ENCODE measurements at places on chromosomes 2 and 18.

DNA sequence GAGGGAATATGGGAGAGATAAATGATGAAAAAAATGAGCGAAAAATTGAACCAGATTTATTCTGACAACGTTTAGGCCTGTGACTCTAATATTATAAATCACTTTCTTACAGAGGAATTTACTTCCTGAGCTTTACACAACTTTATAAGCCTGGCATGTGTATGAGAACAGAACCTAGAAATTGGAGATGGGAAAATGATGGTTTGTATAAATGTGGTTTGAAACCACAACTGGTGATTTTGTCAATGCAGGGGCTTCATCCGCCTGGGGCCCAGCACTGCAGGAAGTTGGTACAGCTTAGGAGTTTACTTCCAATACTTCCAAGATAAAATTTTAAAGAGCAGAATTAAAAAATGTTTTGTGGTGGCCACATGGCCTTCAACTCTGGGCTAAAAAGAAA, 82.3 kb downstream of the VAPA start:
- no peak for DNase-seq

DNA sequence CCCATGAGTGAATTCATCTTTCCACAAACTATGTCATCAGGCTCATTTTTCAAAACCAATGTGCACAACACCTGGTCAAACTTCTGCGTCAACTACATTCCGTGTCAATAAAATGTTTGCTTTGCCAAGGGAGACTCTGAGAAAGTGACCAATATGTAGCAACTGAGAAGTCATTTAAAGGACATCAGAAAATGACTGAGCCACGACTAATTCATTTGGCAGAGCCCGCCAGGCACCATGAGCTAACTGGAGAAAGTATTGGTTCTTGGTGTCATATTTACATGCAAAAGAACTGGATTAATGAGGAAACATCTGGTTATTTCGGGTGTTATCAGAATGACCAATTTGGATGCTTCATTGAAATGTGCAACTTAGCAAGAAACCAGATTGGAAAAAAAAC, 7.2 kb downstream of the RND3 start:
- no peak for DNase-seq

- no peak for DNase-seq
Observed at GRCh38 chr2:26141145-26141769, 31.6 kb upstream of the GAREM2 start.

DNA sequence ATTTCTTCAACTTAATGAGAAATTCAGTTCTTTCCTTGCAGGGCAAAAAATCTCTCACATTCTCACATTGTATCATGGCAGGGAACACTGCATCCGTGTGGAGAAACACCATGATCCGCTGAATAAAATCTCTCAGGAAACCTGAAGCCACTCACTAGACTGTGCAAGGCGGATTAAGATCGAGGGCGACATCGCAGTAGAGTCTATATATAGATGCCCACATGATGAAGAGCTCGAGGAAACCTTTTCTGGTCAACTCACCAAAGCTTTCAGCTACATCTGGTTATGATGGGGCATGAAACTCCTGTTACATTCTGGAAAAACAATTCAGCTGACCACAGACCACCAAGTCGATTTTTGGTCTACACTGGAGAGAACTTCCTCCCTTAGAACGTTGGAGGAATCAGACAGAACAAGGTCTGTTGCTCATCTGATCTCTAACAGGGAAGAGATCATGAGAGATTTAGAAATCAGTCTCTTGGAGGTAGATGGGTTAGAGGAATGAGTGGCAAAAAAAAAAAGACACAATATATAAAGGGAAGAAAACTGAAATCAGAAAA, 162.9 kb upstream of the ZNF516 start:
- DNase-seq: no peak

GRCh38 chr2:75466708-75467311, 93.9 kb downstream of the EVA1A start:
- DNase-seq: no peak

GRCh38 chr2:195662138-195662537, 5.1 kb downstream of the SLC39A10 start:
- DNase-seq: no peak

- DNase-seq: no peak
Observed at GRCh38 chr2:132595693-132596092, 74.3 kb downstream of the LYPD1 start.

GRCh38 chr2:129756276-129756675, 223.2 kb upstream of the RAB6C start:
- no peak for DNase-seq

DNA sequence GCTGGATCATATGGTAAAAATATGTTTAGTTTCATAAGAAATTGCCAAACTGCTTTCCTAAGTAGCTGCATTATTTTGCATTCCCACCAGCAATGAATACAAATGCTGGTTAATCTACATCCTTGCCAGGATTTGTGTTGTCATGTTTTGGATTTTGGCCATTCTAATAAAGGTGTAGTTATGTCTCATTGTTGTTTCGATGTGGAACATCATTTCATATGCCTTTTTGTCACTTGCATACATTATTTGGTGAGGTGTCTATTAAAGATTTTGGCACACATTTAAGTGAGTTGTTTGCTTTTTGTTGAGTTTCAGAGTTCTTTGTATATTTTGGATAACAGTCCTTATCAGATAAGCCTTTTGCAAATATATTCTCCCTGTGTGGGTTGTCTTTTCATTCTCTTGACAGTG, 299.2 kb upstream of the TFPI start:
- no peak for DNase-seq

- no peak for DNase-seq
Observed at GRCh38 chr2:114373591-114373990, 68.8 kb upstream of the DPP10 start.

- no peak for DNase-seq
Observed at GRCh38 chr2:134911400-134911785, 7.2 kb upstream of the CCNT2 start.

DNA sequence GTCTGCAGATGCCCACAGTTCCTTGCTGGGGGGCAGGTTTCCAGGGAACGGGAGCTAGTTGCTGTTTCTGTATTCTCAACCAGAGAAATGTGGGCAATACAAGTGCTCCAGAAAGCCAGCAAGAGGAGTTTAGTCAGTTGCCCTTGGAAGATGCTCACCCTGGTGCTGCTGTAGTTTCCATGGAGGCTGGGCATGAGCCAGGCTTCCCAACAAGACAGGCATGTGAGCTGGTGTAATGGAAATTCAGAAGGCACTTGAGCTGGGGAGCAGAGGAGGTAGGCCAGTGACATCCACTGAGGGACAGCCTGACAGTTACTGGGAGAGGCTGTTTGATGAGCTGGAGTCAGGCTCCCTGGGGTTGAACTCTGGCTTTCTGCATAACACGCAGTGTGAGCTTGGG, 7.7 kb downstream of the HK2 start:
- no peak for DNase-seq

DNA sequence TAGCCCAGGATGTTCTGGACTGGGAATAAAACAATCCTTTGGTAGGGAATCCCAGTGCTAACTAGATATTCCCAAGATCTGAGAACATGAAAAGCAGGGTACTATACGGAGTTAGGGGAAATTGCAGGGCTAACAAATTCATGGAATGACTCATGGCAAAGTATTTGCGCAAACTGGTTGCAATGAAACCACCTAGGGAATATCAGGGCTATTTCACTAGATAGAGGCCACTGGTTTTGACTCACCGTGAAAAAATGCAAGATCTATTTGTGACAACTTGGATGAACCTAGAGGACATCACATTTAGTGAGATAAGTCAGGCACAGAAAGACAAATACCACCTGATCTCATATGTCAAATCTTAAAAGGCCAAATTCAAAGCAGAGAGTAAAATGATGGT, 233.3 kb downstream of the MBD2 start:
- no peak for DNase-seq

GRCh38 chr2:148512501-148512900, 132.1 kb upstream of the EPC2 start:
- no peak for DNase-seq

GRCh38 chr2:157476953-157477709, 33.2 kb upstream of the CYTIP start:
- no peak for DNase-seq

DNA sequence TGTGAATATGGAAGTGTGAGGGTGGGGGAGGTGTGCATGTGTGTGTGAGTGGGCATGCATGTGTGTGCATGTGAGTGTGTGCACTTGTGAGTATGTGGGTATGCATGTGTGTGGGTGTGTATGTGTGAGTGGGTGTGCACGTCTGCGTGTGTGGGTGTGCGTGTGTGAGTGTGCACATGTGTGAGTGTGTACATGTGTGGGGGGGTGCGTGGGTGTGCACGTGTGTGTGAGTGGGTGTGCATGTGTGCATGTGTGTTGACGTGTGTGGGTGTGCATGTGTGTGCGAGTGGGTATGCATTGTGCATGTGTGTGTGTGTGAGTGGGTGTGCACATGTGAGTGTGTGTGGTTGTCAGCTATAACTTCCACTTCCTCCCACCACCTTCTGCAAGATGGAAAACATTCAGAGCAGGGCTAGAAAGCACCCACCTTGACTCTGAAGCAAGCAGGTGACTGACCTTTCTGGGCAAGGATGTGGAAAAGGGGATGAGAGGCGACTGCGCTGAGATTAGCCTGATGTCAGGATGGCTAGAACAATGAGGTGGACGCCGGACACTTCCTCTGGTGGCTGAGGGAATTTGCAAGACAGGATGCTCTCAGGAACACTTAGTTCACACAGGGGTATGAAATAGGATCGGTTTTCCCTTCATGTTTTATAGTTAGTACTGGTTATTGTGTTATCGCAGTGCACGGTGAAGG, 103.6 kb downstream of the ACKR3 start:
- DNase-seq: no peak

- DNase-seq: no peak
Observed at GRCh38 chr2:85992611-85993010, 103.8 kb upstream of the ST3GAL5 start.

DNA sequence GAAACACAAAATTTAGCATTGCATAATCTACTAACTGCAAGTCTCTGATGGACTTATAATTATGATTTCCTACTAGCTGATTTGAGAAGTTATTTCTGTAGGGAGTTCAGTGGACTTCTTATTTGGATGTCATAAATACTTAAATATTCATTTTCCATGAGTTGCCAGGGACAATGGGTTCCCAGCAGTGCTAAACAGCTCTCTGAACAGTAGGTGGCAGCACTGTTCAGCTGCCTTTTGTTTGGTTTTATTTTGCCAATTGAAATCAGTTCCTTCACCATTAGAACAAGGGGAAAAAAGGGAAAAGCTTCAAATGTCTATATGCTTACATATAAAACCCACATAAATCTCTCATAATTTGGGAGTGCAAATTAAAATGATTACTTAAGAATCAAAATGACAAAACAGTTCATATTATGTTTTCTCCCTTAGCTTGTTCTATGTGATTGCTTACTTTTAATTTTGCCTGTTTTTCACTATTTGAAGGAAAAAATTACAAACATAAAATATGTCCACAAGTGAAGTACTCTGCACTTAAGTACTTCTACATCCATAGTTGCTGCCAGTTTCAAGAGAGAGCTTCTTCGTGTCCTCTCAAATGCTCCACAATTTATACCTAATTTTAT, 898.9 kb downstream of the CPS1 start:
- DNase-seq: peak; percentile 14

DNA sequence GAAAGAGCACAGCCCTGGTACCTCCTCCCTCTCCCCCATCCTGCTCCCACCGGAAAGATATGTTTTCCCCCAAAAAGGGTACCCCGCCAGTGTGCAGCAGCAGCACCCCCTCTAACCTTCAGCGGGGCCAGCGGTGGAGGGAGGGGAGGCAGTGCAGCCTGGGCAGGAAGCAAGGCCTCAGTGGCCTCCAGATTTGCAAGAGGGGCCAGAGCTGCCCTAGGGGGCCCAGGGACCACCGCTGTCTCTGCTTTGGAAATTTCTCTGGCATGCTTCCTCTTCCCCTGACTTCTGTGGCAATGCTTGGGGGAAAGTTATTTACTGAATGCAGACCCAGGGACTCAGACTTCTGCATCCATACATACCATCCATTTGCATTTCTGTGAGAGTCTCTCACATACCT, 111.5 kb downstream of the KLHL29 start:
- no peak for DNase-seq

DNA sequence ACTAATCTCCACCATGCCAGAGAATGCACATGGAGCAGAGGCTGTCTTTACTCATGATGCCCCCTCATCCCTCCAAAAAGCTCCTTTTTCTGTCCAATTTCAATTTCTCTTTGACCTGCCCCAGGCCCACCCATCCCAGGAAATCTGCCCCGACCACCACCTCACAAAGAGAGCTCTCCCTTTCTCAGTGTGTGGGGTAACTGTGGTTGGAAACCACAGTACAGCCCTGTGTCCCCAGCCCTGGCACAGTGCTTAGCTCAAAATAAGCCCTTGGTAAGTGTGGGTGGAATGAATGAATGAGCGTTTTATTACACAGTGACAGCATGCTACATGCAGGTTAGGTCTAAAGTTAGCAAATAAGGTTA, 43.7 kb upstream of the CAB39 start:
- no peak for DNase-seq

- no peak for DNase-seq
Observed at GRCh38 chr2:232473467-232473890, 14.2 kb downstream of the ECEL1 start.

DNA sequence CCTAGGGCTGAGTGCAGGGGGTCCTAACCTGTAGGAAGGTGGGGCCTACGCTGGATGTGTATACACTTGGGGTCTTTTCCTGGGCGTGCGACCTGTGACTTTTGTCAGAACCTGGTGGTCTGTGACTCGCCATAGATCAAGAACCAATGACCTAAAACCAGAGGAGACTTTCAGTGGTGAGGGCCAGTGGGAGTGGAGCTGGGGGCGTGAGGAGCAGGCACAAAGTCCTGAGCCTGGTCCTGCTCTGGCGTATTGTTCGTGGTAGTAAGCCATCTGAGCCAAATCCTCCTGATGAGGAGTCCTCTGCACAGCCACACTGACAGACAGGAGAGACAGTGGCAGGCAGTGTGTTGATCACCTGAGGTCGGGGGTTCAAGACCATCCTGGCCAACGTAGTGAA, 8.9 kb downstream of the INPP4A start:
- no peak for DNase-seq

DNA sequence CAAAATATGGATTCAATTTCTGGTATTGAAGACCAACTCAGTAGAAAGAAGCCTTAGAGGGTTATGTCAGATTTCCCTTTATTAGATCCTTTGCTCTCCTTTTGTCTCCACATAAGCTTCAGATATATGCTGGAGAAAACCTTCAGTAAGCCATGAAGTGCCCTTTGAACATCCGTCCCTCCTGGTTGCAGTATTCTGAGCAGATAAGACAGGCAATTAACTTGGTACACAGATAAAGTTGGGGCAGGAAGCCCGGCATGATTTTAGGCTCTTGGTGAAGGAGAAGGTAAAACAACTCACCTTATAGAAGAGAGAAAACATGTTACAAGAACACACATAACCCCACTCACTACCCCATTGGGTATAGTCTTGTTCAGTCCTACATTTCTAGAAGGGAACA, 76.4 kb downstream of the SRD5A2 start:
- no peak for DNase-seq

- DNase-seq: no peak
Observed at GRCh38 chr18:57906852-57907251, 103.7 kb upstream of the ATP8B1 start.

DNA sequence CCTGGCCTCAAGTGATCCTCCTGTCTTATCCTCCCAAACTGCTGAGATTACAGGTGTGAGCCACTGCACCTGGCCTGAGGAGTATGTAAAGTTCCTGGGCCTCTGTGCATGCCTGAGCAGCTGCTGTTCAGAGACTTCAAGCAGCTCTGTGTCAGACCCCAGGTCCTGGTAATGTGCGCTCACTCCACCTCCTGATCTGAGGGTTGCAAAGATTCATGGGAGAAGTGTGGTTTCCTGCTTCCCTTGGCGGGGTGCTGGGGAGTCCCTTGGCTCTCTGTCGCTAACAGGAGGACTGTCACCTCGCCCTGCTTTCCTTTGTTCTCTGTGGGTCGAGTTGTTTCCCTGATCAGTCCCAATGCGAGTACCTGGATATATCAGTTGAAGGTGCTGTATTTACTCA, 8.6 kb upstream of the IL36A start:
- DNase-seq: peak; percentile 79
